H1 (cell line): ENCODE measurements at places on chromosomes 2 and 18.

DNA sequence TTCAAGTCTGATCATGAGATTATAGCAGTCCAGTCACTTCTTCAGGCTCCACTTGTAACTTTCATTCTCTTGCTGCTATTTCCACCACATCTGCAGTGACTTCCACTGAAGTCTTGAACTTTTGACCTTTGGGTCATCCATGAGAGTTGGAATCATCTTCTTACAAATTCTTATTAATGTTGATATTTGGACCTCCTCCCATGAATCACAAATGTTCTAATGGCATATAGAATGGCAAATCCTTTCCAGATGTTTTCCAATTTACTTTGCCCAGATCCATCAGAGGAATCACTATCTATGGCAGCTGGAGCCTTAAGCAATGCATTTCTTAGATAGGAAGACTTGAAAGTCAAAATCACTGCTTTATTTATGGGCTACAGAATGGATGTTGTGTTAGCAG lies 159.4 kb downstream of the LTBP1 start:
- no peak for DNase-seq

DNA sequence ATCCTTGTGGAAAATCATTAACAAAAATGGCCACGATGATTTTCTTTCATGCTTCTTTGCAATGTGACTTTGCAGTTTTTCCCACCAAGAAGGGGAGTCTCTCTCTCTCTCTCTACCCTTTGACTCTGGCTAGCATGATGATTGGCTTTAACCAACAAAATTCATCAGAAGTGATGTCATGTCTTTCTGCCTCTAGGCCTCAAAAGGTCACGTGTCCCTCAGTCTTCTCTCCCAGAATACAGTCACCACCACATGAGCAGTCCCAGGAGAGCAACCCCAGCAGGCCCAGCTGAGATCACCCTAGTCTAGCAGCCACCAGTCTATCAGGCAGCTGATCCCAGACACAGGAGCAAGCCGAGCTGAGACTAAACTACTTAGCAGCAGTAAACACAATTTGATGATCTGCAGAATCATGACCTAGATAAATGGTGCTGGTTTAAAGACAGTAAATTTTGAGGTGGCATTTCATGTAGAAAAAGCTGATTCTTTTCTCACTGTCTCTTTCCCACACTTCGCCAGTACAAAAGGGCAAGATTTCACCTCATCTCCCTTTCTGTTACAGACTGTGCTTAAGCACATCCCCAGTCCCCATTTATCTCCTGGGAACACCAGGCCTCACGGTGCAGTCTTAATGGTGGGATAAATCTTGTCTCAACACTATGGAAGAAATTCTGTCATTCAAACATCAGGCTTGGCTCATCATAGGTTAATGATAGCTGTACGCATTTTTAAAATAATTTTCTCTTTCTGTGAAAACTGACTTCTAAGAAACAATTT lies 132.7 kb downstream of the SCG2 start:
- DNase-seq: no peak

DNA sequence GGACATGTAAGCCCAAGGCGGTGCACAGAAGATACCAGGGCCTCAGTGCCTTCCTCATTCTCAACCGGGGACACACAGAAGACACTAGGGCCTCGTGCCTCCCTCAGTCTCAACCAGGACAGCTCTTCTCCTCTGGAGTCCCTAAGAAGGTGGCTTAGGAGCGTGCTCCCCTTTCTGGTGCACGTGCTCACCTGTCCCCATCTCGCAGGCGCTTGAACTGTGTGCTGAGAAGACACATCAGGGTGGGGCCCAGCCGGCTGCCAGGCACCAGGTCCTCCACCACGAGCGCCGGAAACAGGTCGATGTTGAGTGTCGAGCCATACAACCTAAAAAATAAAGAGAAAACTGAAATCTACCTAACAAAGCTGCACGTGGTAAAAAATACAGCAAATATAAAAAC lies 99.9 kb downstream of the PXDN start:
- DNase-seq: no peak

DNA sequence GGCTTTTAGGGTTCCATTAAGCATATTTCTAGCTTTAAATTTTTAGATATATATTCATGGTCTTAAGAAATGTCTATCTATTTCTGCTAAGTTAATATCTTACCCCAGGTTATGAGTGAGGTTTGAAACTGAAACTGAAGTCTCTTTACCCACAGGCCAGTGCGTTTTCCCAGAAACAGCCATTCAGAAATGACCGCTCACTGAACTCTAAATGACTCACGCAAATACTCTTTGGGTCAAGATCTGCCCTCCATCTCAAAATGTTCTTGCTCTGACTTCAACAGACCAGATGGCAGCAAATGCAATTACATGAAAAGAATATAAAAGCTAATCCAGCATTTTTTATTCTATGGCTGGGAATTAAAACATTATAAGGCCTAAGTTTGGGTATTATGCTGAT lies 315.2 kb downstream of the TDRD15 start:
- no peak for DNase-seq

DNA sequence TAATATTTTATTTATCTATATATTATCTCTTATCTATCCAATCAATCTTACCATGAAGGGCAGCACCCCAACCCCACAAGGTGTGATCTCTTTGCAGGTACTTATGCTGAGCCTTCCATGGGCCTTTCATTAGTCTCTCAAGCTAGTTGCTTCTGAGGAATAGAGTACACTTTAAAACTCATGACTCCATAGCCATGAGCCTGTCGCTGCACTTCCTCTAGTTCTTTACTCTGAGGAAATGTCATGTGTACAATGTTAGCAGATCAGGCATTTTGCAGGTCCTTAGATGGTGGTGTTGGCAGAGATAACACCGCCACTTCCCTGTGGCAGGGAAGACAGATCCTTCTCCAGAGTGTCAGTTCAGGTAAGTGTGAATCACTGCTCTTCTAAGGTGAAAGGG lies 29.5 kb upstream of the STAT4 start:
- DNase-seq: no peak

DNA sequence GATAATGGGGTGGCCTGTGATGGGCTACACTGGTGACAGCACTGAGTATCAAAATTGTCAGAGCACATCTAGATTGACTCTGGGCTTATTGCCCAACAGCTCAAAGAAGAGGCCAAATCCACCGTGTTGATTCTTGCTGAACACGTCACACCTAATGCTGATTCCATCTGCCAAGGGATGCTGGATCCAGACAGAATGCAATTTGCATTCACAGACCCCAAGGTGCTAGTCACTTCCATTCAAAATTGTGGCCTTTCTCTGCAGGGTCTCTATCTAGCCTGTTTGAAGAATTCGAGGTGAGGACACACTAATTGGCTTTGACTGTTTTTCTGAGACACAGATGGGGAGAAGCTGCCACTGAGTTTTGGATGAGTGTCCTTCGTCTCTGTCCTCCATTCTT lies 13.5 kb upstream of the GPR39 start:
- DNase-seq: no peak

DNA sequence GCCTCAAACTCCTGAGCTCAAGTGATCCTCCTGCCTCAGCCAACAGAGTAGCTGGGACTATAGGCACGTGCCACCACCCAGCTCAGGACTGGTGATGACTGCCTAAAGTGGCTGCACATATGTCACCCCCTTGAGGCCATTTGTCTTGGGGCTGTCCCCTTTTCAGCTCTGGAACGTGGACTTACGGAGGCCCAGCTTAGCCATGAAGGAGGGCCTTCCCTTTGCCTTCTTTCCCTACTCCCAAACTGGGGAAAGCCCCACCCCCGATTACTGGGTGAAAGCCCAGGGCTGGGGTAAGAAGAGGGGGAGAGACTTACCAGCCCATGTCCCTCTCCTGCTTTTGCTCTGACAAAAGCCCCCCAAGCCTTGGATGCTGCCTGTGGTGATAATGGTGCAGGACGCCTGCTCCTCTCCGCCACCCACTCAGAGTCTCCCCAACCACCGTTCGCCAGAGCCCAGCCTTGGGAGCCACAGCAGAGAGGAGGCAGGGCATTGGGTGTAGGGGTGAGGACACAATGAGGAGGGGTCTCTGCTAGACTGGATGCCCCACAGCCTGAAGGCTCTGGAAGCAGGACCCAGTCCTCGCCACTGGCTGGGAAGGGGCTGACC lies 2.5 kb upstream of the DUSP2 start:
- DNase-seq: no peak

DNA sequence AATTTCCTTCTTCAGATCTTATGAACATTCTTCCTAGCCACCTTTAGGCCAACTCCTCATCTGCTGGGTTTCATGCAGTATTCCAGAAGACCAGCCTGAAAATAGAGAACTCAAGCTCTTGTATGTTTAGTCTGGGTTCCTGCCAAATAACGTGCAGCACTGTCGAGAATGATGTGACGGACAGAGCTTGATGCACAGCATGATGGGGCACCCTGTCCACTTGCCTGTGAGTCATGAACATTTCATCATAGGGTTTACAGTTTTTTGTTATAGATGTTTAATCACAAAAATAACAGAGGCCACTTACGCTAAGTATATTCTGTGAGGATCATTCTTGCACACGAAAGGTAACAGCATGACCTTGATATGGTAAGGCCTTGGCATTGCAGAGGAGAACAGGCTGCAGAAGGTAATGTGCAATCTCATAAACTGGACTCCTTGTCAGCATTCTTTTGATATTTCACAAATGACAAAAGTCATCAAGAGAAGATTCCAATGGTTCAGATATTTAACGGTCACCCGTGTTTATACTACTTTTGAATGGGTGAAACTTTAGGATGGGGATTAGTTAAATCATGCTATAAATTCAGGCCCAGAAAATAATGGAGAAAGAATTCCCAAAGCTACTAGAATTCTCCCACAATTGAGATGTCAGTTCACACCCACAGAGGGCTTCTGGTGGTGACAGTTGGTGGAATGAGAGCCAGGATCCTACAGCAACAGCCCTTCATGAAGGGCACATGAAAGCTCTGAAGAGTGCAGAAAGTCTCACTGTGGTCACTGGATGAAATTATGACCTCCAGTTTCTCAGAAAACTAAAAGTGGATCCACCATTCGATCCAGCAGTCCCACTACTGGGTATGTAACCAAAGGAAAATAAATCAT lies 396.1 kb upstream of the RAB12 start:
- no peak for DNase-seq

DNA sequence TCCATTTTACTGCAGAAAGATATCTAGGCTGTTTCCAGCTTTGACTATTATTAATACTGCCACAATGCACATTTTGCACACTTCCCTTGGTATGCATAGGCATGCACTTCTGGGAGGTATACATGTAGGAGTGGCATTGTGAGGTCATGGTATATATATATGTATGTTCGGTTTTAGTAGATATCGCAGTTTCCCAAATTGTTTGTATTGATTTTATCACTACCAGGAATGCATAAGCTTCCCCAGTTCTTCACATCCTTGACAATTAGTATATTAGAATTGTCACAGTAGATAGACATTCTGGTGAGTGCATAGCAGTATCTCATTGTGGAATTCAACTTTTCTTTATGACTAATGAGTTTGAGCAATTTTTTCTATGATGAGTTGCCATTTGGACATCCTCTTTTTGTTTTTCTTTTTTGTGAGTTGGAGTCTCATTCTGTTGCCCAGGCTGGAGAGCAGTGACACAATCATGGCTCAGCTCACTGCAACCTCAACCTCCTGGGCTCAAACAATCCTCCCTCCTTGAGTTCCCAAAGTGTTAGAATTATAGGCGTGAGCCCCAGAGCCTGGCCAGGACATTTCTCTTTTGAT lies 4.2 kb upstream of the GRB14 start:
- no peak for DNase-seq

DNA sequence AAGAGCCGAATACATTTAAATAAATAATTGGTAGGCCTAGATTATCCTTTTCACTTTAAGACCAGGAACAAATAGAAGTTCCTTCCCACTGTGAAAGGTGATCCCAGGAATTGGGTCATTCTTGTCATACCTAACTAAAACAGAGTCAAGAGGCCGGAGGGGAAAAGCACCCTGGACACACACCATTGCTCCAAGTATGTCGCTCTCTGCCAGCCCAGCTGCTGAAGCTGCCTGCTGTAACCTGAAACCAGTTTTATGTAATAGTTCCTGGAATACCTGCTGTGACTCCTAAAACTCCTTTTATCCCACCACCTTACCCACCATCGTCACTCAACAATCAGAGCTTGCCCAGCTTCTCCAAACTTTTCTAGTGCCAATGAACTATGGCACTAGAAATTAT lies 217.1 kb downstream of the PTPRM start:
- DNase-seq: no peak

DNA sequence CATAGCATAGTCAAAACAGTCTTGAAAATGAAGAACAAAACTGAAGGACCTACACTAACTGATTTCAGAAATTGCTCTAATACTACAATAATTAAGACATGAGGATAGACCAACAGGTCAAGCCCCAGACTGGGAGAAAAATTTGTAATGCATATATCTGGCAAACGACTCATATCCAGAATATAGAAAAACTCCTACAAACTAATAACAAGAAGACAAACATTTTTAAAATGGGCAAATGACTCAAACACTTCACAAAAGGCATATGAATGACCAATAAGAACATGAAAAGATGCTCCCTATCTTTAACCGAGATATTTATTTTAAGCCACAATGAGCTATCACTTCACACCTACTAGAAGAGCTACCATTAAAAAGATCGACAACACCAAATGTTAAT lies 14.2 kb downstream of the TGFBRAP1 start:
- no peak for DNase-seq

DNA sequence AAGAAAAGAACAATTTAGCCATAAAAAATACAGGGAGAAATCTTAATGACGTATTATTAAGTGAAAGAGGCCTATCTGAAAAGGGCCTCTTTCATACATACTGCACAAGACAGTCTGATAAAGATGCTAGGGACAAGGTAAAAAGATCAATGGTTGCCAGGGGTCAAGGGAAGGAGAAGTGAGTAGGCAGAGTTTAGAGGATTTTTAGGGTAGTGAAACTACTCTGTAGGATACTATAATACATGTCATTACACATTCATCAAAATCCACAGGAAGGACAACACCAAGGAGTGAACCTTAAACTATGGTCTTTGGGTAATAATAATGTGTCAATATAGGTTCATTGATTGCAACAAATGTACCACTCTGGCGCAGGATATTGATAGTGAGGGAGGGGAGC lies 289.3 kb downstream of the FSIP2 start:
- DNase-seq: no peak

- no peak for DNase-seq
Observed at GRCh38 chr2:20514596-20515269, 67.9 kb downstream of the RHOB start.

- DNase-seq: no peak
Observed at GRCh38 chr18:79136742-79137141, 67.5 kb downstream of the ATP9B start.

DNA sequence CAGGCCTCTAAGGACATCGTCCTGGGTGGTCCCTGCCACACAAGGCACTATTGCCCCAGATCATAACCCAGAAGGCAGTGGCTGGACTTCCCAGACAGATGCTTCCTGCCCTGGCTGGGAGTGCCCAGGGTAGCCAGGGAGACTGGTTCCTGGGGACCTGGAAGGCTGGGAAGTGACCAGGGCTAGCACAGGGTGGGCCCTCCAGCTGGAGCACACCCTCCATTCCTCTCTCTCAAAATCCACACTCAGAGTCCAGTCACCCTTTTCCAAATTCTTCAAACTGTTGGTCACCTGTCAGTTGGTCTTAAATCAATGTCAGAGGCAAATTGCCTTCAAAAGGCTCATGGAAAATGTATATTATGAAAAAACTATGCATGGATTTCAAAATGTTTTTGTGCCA lies 11.6 kb upstream of the TUBB6 start:
- DNase-seq: no peak

GRCh38 chr2:70357684-70358071 lies 55.8 kb upstream of the FAM136A start:
- DNase-seq: no peak
